ENCODE measurements at places on chromosomes 7 and 10. TPM values are rescaled to one million over a fixed set of nuclear protein-coding genes. Genes with fewer than 3 reads are reported as not detected.

Gene MKI67
- 0.08 TPM for total RNA-seq

Gene LEP
- total RNA-seq = not detected

Gene SPRN
- total RNA-seq = not detected

Gene SCRN1
- 16.3 TPM for total RNA-seq

Gene SSC4D
- total RNA-seq = not detected

Gene WEE2
- not detected for total RNA-seq

Gene ANXA8
- total RNA-seq = not detected

Gene SH2B2
- total RNA-seq = 2.7 TPM

Gene MACROH2A2
- 7.2 TPM for total RNA-seq

Gene PLA2G12B
- not detected for total RNA-seq

Gene RPA3
- 29.7 TPM for total RNA-seq

Gene KCNK18
- not detected for total RNA-seq

Gene DYDC2
- not detected for total RNA-seq

- H3K36me3 ChIP-seq = no peaks in the 10 kb centered on the region
- no peaks in the 10 kb centered on the region for H3K4me1 ChIP-seq
- peaks cover 6% of the 10 kb centered on the region for H3K27me3 ChIP-seq
- H3K27ac ChIP-seq = no peak overlapping the region
- no peak overlapping the region for H3K4me3 ChIP-seq
- no peak for DNase-seq
Observed at GRCh38 chr10:123639131-123639530, 27.0 kb upstream of the GPR26 start.

- H3K4me1 ChIP-seq = peaks cover 19% of the 10 kb centered on the region
- no peak overlapping the region for H3K4me3 ChIP-seq
- no peaks in the 10 kb centered on the region for H3K27me3 ChIP-seq
- no peak overlapping the region for H3K27ac ChIP-seq
- DNase-seq = no peak
Observed at GRCh38 chr7:149207324-149208035, 12.1 kb downstream of the ZNF282 start.

- H3K4me3 ChIP-seq = no peak overlapping the region
- no peaks in the 10 kb centered on the region for H3K4me1 ChIP-seq
- no peak for DNase-seq
- no peak overlapping the region for H3K27ac ChIP-seq
- H3K27me3 ChIP-seq = no peaks in the 10 kb centered on the region
Observed at GRCh38 chr7:18550574-18550973, 55.0 kb downstream of the HDAC9 start.

GRCh38 chr7:128867842-128868623, 5.4 kb downstream of the ATP6V1F start:
- peak overlapping the region; percentile 68 for H3K4me3 ChIP-seq
- peaks cover 46% of the 10 kb centered on the region for H3K4me1 ChIP-seq
- no peak overlapping the region for H3K27ac ChIP-seq
- no peaks in the 10 kb centered on the region for H3K27me3 ChIP-seq

DNA sequence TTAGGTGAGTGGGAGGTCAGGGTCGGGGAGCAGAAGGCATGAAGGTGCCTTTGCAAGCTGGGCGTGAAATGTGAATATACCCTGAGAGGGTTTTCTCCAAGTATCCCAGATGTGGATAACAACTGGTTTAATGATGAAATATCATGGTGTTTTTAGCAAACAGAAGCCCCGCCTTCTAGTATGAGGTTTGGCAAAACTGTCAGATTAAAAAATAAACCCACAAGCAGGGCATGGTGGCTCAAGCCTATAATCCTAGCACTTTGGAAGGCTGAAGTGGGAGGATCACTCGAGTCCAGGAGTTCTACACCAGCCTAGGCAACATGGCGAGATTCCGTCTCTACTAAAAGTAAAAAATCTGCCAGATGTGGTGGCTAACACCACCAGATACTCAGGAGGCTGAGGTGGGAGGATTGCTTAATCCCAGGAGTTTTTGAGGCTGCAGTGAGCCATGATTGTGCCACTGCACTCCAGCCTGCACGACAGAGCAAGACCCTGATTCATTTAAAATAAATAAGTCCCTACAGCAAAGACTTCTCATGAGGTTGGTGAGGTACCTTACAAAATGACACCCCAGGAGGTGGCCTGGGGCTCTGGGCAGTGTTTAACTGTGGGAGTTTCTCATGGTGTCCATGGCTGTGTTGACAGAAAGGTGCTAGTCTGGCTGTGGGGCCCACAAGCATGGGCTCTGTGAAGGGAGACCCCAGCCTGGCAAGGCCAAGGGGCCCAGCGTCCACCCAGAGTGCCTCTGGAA, 6.7 kb upstream of the PWWP2B start:
- H3K4me1 ChIP-seq = peaks cover 13% of the 10 kb centered on the region
- peak overlapping the region; percentile 58 for H3K27ac ChIP-seq
- H3K36me3 ChIP-seq = no peaks in the 10 kb centered on the region
- no peak for DNase-seq
- no peak overlapping the region for H3K4me3 ChIP-seq

DNA sequence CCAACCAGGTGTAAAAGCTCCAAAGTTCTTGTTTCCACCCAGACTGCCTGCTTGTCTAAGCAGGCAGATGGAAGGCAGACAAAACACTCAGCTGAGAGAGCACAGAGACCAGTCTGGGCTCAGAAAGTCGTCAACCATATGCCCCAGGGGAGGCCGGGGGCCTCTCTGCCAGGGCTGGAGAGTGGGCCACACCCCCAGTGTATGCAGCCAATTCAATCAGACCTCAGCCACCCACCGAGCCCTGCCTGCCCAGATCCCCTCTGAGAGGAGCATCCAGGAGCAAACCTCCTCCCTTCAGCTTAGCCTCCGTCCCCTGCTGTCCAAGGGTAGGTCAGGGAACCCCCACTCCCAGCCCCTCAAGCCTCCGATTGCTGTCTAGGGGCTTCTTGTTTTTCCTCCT, 196.3 kb downstream of the LSM5 start:
- DNase-seq = no peak
- peaks cover 3% of the 10 kb centered on the region for H3K4me1 ChIP-seq
- peaks cover 14% of the 10 kb centered on the region for H3K27me3 ChIP-seq
- no peaks in the 10 kb centered on the region for H3K36me3 ChIP-seq

GRCh38 chr10:114634609-114634979, 23.5 kb downstream of the ABLIM1 start:
- no peak for DNase-seq
- H3K4me3 ChIP-seq = no peak overlapping the region
- peaks cover 43% of the 10 kb centered on the region for H3K27me3 ChIP-seq
- no peak overlapping the region for H3K27ac ChIP-seq

DNA sequence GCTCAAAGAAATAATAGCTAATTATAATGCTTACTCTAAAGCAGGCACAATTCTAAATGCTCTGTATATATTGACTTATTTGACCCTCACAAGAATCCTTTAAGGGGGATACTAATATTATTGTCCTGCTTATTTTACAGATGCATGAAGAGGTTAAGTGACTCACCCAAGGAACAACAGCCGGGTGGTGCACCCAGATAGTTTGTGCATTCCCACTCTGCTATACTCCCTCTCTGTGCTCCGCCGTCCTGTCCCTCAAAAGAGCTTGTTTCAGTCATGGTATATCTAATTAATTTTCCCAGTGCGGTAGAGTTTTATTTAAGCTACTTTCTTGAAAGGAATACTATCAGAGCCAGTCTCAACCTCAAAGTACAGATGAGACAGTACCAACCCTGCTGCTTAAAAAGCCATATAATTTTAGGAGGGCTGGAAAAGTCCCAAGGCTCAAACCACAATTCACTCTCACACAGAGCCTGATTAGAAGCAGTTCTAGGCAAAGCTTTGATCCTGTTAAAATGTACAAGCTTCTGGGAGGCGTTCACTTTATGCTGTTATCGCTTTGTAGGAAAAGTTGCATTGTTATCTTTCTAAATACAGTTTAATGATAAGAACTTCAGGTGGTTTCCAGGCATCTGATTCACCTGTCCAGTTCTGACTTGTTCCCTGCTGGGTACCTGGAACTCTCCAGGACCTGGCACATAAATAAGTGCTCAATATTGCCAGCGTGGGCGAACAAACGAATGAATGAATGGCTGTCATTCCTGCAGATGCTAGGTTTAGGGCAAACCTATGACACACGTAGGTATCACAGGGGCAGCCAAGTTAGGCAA, 261.5 kb upstream of the KLF14 start:
- H3K36me3 ChIP-seq = peaks cover 2% of the 10 kb centered on the region
- no peak overlapping the region for H3K4me3 ChIP-seq
- peak overlapping the region; percentile 80 for H3K27ac ChIP-seq
- H3K4me1 ChIP-seq = peaks cover 91% of the 10 kb centered on the region
- no peaks in the 10 kb centered on the region for H3K27me3 ChIP-seq

GRCh38 chr10:63760034-63760707, 239.0 kb downstream of the REEP3 start:
- H3K27ac ChIP-seq = no peak overlapping the region
- H3K4me1 ChIP-seq = no peaks in the 10 kb centered on the region

DNA sequence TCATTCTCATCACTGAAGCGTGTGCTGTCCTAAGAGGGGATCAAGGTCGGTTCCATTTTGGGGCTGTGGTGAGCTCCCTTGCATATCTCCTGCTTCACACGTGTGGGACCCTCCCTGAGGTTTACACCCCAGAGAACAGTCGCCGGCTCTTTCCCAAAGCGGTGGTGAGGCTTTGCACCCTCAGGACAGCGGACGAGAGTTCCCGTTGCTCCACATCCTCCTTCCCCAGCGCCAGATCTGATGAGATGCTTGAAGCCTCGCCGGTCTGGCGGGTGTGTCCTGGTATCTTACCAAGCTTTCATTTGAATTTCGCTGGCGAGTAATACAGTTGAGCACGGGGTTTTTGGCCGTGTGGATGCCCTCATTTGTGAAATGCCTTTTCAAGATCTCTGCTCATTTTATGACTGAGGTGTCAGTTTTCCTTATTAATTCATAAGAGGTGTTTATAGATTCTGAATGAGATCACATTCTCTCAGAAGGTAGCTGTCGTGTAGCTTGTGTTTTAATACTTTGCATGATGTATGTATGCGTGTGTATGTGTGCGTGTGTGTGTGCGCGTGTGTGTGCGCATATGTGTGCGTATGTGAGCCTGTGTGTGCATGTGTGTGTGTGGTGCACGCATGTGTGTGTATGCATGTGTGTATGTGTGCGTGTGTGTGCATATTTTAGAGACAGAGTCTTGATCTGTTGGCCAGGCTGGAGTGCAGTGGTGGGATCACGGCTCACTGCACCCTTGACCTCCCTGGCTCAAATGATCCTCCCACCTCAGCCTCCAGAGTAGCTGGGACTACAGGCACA, 30.7 kb downstream of the ELFN1 start:
- H3K4me1 ChIP-seq = no peaks in the 10 kb centered on the region
- H3K36me3 ChIP-seq = no peaks in the 10 kb centered on the region
- H3K4me3 ChIP-seq = no peak overlapping the region
- H3K27me3 ChIP-seq = peaks cover 15% of the 10 kb centered on the region
- H3K27ac ChIP-seq = no peak overlapping the region

DNA sequence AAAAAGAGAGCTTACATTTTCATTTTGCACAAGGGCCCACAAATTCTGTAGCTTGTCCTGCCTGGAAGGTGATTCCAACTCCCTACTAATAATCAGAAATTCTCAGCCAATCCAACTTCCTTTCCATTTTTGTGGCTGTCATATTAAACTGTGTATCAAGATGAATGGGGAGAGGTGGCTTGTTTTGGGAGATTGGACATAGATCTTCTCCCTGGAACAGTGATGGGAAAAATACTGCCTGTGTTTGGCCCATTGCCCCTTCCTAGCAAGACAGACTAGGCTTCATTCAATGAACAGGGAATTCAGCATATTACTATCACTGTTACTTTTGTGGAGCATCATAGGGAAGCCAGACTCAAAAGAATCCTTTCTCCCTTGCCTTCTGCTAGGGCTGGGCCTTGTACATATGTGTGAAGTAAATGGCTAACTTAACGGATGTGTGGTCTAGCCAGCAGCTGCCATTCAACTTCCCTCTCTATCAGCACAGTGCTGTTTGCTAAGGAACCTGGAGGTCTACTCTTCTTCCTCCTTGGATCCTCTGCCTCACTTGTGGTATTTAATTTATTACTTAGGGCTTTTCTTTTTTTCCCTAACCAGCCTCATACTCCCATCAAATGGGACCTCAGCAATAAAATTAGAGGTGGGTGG, 326.0 kb downstream of the BICC1 start:
- no peaks in the 10 kb centered on the region for H3K4me1 ChIP-seq
- H3K4me3 ChIP-seq = no peak overlapping the region
- no peaks in the 10 kb centered on the region for H3K36me3 ChIP-seq
- H3K27ac ChIP-seq = no peak overlapping the region
- no peaks in the 10 kb centered on the region for H3K27me3 ChIP-seq

- no peak for DNase-seq
- peaks cover 3% of the 10 kb centered on the region for H3K36me3 ChIP-seq
- H3K4me3 ChIP-seq = no peak overlapping the region
- peaks cover 33% of the 10 kb centered on the region for H3K4me1 ChIP-seq
- no peak overlapping the region for H3K27ac ChIP-seq
- H3K27me3 ChIP-seq = no peaks in the 10 kb centered on the region
Observed at GRCh38 chr10:109956454-109957091, 33.3 kb upstream of the XPNPEP1 start.

- no peaks in the 10 kb centered on the region for H3K4me1 ChIP-seq
- no peaks in the 10 kb centered on the region for H3K27me3 ChIP-seq
Observed at GRCh38 chr10:37872283-37872682, 14.9 kb upstream of the ZNF248 start.

GRCh38 chr7:156079156-156079555, 266.9 kb upstream of the SHH start:
- no peak for DNase-seq
- no peak overlapping the region for H3K27ac ChIP-seq
- H3K36me3 ChIP-seq = no peaks in the 10 kb centered on the region
- H3K4me3 ChIP-seq = no peak overlapping the region

DNA sequence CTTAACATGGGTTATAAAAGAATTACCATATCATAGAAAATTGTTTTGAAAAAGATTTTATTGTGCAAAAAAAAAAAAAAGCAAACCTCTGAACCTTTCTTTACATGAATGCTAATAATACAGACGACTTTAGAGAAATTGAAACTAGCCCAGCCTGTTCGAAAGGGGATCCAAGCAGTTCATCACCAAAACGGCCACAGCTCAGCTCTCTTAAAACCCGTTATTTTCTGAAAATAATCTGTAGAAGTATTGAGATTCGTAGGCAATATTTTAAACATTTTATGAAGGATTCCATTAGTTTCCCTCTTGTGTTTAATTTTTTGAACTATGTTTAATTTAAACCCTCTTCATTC, 9.9 kb upstream of the GSAP start:
- no peak overlapping the region for H3K4me3 ChIP-seq
- DNase-seq = no peak
- peaks cover 24% of the 10 kb centered on the region for H3K4me1 ChIP-seq
- H3K27me3 ChIP-seq = peaks cover 1% of the 10 kb centered on the region
- H3K36me3 ChIP-seq = no peaks in the 10 kb centered on the region
- H3K27ac ChIP-seq = no peak overlapping the region

DNA sequence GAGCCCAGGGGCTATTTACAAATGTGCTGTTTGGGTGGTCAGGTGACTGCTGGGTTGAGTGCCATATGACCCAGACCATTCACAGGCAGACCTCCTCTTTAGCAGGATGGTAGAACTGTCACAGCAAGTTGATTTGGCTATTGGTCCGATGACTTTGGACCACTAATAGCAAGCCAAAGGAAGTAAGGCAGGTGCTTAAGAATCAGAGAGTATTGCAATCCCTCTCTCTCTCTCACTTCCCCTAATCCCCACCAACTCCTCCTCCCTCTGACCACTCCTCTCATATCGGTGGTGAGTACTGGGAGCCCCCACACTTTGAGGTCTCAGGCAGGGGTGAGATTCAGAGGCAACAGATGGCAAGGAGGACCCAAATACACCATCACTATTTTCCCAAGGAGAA, 165.3 kb downstream of the TRIL start:
- no peak overlapping the region for H3K27ac ChIP-seq
- H3K4me1 ChIP-seq = no peaks in the 10 kb centered on the region
- DNase-seq = no peak
- peaks cover 2% of the 10 kb centered on the region for H3K27me3 ChIP-seq
- no peaks in the 10 kb centered on the region for H3K36me3 ChIP-seq

- peak; percentile 4 for DNase-seq
- H3K4me1 ChIP-seq = peaks cover 7% of the 10 kb centered on the region
- H3K27ac ChIP-seq = no peak overlapping the region
- no peak overlapping the region for H3K4me3 ChIP-seq
Observed at GRCh38 chr7:28078036-28078901, 102.3 kb downstream of the JAZF1 start.
